ENCODE measurements at places on chromosomes 16 and 17.

DNA sequence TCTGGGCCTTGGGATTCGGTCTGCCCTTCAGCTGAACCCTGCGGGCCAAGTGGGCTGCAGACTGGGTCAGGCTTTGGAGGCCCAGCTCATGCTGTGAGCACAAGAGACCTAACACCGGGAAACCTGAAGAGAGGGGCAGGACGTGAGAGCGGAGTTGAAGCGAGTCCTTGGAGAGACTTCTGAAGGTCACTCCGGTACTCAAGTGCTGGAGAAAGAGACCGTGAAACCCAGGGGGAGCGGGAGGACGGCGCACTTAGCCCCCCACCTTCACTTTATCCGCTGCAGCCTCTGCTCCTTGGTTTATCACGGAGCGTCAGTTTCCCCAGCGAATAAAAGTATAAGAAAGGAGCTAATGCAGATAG lies 361 bp downstream of the UQCRC2 start:
- DNase-seq, result no peak

DNA sequence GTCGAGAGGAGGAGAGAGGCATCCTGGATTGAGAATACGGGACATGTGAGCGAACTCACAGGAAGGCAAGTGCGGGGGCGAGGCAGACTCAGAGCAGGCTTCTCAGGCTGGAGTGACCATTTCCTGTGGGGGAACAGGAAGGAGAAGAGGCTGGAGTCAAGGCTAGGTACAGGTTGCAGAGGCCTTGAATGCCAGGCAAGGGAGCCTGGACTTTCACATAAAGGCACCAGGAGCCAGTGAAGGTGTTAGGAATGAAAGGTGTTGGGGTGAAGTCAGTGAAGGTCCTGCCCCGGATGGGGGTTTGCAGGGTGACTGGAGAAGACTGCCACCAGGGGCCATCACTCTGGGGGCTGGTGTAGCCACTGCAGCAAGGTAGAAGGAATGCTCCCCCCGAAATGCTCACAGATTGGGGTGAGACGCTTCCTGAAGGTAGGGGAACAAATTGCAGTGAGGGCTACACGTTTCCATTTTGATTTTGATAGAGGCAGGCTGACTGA lies 5.3 kb upstream of the GPRC5C start:
- peak; percentile 34 for DNase-seq

GRCh38 chr17:64216000-64216337 lies 47.1 kb downstream of the TEX2 start:
- no peak for DNase-seq

DNA sequence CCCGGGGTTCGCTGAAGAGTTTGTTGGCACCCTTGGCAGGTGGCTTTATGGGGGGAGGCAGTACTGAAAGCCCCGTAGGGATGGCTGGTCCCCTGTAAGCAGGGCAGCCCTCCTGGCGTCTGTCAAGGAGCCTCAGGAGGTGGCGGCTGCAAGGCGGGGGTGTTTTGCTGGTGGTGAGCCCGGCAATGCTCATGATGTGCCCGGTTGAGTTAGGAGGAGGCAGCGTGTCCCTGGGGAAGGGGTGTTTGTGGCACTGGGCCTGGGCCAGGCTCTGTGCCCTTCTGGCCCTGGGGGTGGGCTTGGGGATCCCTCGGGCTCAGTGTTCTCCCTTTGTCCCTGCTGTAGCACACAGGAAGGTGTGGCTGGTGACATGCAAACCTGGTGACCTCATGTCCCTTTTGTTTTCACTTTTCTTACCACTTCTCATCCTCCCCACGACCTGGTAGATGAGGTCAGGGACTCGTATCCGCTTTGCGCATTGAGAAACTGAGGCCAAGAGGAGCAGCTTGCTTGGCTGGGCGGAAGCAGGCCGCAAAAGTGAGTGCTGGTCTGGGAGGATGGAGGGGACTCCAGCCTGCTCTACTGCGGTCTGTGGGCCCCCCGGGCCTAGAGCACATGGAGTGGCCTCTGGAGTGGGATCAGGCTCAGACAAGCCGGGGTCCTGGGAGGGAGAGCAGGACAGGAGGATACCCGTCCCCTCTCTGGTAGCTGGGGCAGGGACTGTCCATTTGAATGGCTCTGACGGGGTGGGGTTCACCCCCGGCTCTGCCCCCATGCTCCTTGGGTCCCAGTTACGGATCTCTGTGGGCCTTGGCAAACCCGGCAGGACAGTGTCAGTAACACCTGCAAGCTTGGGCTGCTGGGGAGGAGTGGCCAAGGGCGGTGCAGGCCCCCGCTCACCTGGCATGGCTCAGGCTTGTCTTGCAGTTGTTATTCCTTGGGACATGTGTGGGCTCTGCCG lies 2.2 kb downstream of the SNN start:
- no peak for DNase-seq

DNA sequence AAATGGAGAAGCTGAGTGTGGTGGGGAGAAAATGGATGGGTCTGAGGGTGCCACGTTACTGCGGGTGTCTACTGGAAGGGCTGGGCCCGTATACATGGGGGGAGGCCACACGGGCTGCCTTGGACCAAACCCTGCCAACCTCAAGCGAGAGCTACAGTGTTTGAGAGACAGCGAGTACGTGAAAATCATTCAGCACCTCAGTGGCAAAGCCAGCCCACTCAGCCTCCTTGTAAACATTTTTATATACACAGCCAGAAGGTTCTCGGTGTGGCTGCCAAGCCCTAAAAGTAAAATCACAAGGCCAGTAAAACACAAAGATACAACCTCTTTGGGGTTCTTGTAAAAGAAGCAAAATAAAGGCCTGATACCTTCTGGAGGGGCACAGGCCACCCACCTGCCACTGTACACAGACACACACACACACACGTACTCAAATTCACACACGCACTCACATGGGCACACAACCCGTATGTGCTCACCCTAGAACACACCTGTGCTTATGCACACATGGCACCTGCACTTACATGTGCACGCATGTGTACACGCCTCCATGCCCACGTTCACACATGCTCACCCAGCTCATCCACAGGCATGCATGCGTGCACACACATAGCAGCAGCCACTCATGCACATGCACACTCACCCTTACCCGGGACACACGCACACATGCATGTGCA lies 102.8 kb downstream of the GSG1L start:
- no peak for DNase-seq

- no peak for DNase-seq
Observed at GRCh38 chr16:52492789-52493357, 54.1 kb downstream of the TOX3 start.

DNA sequence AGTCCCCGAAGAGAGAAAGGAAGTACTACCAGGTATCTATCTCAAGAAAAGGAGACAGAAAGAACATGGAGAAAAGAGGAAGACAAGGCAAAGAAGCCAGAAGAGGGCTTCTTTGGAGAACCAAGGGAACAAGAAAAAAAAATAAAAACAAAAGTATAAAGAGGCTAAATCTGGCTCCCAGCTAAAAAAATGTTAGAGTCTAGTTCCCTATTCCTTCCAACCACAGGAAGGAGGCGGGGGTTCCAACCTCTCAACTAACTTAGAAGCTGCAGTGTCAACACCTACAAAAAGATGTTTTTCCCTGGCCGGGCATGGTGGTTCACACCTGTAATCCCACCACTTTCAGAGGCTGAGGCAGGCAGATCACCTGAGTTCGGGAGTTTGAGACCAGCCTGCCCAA lies 13.4 kb downstream of the UTP6 start:
- DNase-seq, result no peak

GRCh38 chr17:32278815-32279214 lies 13.2 kb downstream of the RHBDL3 start:
- DNase-seq, result no peak
